CD4-positive, alpha-beta memory T cell (primary cell): ENCODE measurements at places on chromosomes 6 and 20.
A peak's percentile ranks its signal among the peaks of the same experiment; 100 is the strongest.

DNA sequence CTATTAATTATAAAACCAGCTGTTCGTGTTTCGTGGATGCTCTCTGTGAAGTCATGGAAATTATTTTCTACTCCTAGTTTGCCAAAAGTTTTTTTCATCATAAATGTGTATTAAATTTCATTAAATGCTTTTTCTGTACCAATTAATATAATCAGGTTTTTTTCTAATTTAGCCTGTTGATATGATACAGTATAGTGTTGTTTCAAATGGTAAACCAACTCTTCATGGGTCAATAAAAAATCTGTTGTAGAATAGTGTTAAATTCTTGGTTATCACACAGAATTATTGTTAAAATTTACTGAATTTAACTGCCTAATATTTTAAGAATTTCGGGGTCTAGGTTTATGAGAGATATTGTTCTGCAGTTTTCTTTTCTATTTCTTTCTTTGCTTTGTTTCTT lies 505.9 kb upstream of the MANEA start:
- DNase-seq = no peak

DNA sequence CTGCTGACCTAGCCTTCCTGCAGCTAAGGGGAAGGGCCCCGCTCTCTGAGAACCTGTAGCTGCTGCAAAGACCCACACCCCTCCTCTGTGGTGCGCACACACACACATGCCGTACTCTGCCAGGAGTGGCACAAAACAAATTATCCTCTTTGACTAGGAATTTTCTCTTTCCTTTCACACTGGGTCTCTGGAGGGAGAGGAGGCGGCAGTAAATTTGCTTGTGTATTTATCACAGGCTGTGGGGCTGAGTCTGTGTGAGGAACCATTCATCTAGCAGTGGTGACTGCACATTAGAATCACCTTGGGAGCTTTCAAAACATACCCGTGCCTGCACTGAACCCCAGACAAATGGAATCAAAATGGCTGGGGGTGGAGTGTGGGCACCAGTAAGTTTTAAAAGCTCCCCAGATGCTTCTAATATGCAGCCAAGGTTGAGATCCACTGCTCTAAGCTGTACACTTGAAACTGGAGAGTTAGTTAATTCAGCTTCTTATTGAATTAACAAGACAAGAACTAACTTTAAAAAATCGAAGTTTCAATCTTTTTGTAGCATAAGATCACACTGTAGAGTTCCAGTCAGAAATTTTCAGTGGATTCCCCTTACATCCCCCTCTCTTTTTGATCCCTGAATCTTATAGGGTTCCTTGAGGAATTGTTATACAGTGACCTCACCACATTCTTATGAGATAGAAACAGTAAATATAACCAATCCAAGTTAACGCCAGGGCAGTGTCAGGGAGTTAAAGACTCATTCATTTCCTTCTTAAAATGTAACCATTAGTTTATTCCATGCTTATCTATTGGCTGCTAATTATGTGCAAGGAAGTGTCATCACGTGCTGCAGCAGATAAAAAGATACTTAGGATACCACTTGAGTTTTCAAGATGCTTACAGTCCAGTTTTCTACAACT lies 29.8 kb upstream of the GMDS start:
- DNase-seq = no peak

DNA sequence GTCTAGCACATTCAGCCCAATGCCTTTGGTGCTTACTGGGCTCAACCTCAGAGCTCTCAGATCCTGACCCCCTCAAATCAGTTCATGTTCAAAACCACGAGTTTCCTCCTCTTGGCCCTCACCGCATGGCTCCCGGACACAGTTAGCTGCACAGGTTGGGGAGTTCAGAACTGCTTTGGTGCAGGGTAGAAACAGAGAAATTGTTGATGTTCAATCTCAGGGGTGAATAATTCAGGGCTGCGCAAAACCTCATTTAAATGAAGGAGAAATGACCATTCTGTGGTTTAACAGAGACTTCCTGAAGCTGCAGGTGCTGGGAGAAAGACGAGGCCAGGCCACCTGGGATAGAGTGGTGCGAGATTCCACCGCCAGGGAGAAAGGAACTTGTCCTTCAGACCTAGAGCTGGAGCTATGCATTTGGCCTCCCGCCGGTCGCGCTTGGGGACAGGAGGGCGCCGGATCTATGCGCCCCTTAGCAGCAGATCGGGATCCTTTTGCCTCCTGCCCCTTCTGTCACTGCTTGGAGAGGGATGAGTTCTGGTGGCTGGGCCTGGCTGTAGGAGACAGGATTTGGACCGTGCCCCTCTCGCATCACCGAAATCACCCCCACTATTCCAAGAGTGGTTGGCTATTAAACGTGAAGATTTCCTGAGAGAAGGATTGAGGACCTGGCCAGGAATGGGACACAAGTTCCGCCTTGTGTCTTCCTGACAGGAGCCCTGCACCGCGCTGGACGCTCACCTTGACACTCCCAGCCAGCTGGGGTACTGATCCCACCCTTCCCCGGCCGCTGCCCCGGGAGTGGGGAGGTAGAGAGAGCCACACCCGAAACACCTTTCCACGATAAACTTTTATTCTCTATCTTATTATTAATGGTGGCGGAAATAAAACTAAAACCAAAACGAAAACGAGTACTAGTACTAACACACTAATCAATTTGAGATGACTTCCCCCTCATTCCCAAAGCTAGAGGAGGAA lies 767 bp upstream of the PAX1 start:
- DNase-seq = no peak

- DNase-seq = no peak
Measured at GRCh38 chr20:43993560-43993959, 78.9 kb downstream of the TOX2 start.

- no peak for DNase-seq
Measured at GRCh38 chr6:109793792-109794191, 102.7 kb downstream of the FIG4 start.

DNA sequence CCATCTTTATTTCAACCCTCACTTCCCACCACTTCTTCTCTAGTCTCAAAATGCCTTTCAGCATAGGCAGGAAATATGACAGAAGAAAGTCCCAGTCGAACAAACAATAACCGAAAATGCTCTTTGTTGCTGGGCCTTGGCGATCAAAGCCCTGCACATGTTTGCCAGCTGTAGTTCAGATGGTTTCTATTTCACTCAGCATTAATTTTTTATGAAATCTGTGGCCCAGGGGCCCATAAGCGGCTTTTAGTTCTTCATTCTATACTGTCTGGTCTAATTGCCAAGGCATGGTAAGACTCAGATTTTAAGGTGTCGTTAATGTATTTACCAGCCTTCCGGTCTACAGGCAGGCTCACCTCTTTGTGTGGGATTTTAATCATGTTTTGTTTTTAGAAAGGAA lies 10.9 kb upstream of the F13A1 start:
- DNase-seq = no peak

- DNase-seq = no peak
Measured at GRCh38 chr6:20566109-20566508, 31.9 kb downstream of the CDKAL1 start.

GRCh38 chr6:72411872-72412708 lies 209.8 kb upstream of the KCNQ5 start:
- DNase-seq = peak; percentile 85

GRCh38 chr6:159094444-159095252 lies 49.9 kb upstream of the TAGAP start:
- DNase-seq = no peak

DNA sequence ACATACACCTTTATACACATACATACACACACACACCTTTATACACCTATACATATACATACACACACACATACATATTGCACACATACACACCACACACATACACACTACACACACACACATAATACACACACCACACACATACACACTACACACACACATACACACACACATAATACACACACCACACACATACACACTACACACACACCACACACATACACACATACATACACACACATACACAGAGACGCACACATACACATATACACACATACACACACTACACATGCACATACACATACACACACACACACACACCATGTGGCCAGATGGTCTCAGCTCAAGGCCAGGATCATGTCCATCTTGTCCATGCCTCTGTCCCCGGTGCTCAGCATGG lies 25.7 kb downstream of the BPIFB1 start:
- no peak for DNase-seq

GRCh38 chr20:16942756-16943155 lies 194.6 kb downstream of the OTOR start:
- no peak for DNase-seq

DNA sequence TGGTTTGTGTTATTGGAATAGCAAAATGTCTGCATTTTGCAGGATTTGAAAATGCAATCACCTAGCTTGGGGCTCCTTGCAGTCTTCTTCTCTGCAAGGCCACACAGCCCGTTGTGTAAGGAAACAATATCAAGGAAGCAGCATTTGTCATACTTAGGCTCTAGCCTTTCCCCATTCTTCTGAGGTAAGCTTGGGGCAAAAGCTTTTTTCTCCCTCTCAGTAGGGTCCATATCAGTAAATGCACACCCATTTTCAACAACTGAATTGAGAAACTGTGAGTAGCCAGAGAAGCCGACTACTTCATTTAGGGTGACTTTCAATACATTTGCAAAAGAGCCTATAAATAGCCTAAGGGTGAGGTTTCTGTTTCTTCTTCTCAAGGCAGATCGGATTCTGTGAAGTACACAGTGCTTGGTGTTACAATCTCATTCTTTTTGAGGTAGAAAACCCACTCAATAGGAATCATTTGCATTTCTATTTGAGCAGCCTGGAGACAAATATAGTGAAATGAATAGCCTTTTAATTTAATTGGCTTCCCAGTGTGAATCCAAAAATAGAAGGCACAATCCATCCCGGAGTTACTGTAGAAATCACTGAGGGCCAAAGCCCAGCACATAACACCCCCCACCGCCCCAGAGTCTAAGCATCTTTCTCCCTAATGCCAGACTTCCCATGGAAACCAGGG lies 61.8 kb downstream of the BTBD3 start:
- no peak for DNase-seq

- no peak for DNase-seq
Measured at GRCh38 chr6:92784235-92784634, 635.1 kb downstream of the EPHA7 start.

GRCh38 chr6:38681850-38682249 lies 21.1 kb downstream of the GLO1 start:
- DNase-seq = no peak

GRCh38 chr20:63178889-63179686 lies 36.8 kb downstream of the YTHDF1 start:
- DNase-seq = peak; percentile 67

- DNase-seq = no peak
Measured at GRCh38 chr6:11820821-11821220, 42.2 kb upstream of the ADTRP start.
